ENCODE measurements at places on chromosomes 3 and 15.

- DNase-seq = no peak
Observed at GRCh38 chr15:27639595-27639994, 459.5 kb downstream of the OCA2 start.

GRCh38 chr3:1552831-1553230 lies 460.0 kb downstream of the CNTN6 start:
- no peak for DNase-seq

DNA sequence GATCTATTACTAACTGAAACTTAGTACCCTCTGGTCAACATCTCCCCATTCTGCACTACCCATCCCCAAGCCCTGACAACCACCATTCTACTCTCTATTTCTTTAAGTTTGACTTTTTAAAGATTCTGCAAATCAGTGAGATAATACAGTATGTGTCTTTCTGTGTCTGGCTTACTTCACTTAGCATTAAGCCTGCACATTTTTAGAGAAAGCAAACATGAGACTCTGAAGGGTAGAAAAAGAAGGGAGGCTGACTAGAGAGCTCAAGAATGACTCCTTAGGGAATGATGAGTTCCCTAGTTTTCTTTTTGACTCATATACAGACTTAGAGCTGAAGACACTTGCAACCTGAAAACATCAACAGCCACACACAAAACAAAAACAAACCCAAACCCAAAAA lies 311.3 kb downstream of the SQOR start:
- no peak for DNase-seq

- DNase-seq = no peak
Observed at GRCh38 chr3:23592961-23593931, 212.5 kb upstream of the UBE2E1 start.

DNA sequence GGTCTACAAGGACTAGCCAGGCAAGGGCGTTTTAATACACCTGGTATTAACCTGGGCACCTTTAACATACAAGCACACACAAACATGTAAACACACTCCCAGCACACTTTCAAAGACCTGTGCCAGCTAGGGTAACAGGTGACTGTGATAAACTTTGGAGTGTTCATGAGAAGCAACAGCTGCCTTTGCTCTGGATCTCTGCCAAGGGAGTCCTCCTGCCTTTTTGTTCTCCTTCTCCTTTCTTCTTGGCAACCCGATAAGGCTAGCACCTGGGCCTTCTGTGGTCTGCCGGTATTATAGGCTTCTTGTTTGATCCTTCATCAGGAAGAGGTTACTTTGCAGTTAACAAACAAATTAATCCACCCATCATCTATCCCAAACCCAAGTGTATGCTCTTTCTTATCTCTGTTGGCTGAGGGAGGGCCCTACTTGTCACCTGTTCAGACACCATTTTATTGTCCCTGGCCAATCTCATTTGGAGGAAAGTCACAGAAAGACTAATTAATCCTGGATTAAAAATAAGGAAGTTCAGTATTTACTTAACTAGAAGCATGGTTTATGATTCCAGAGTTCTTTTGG lies at the start of gene RETNLB:
RETNLB (minus strand) TSS at position 7 of the 579 bp plus-strand sequence. CDS start 225 bp downstream, outside the sequence.
- DNase-seq = no peak

DNA sequence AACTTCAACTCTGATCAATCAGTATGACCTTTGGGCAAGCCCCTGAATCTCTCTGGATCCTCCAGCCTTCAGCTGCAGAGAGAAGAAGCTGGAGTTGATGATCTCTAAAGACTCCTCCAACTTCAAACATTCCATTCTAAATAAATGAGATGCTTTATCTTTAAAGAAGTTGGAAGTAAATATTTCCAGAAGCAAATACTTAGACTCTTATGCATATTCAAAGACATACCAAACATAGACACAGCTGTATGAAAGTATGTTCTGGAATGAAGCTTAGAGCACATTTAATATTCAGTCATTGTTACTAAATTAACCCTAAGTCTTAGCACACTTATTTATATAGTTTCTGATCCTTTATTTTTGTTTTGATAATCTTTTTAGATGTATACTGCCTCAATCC lies 77.6 kb upstream of the ACP3 start:
- DNase-seq = no peak

GRCh38 chr3:129282727-129283327 lies 4.2 kb downstream of the HMCES start:
- no peak for DNase-seq

GRCh38 chr3:14757153-14757700 lies 61.5 kb upstream of the FGD5 start:
- no peak for DNase-seq

- no peak for DNase-seq
Observed at GRCh38 chr3:73536952-73537351, 87.8 kb downstream of the PDZRN3 start.

Measured in midbrain (tissue), 1 donor.